ENCODE measurements at places on chromosomes 2 and 18.

GRCh38 chr2:63186331-63186730 is 135.7 kb downstream of the OTX1 start:
- DNase-seq, result no peak

DNA sequence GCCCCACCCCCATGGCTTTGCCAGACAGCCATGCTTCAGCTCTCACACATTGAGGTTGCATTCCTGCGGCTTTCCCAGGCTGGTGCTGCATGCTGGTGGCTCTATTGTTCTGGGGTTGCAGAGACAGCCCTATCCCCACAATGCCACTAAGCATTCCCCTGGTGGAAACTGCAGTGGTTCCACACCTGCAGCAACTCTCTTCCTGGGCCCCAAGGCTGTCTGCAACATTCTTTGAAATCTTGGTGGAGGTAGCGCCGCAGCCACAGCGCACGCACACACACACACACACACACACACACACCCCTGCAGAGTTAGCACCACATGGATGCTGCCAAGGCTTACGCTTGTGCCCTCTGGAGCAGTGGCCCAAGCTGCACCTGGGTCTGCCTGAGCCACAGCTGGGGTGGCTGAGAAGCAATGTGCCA is 21.4 kb downstream of the SFXN5 start:
- no peak for DNase-seq

DNA sequence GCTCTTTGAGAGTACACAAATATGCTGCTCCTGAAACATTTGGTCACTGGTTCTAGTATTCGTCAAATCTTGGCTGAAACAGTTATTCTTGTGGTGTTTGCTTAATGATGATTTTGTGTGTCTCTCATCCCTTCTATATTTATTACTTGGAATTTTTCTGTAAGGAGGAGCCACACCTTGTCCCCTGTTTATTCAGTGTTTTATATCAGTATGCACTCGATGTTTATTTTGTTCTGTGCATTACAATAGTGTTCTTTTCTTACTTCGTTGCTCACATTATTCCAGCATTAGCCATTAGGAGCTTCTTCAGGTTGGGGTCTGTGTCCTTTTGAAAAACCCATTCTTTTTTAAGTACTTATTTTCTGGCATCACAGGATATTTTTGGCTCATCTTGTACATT is 5.1 kb upstream of the RAMP1 start:
- no peak for DNase-seq

DNA sequence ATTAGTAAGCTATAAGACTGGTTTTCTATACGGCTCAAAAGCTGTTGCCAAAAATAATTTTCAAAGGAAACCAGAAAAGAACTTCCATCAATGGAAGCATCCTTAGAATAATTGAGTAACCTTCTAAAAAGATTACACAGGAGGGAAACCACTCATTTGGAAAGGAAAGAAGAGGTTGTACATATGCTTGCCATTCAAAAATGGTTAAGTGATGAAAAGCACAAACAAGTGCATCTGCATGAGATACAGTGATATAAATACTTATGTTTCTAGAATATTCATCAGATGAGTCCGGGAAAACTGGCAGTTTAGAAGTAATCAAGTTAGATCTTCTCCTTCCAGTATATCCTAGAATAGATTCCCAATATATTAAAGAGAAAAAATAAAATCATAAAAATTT is 20.1 kb upstream of the SMAD2 start:
- DNase-seq, result no peak

DNA sequence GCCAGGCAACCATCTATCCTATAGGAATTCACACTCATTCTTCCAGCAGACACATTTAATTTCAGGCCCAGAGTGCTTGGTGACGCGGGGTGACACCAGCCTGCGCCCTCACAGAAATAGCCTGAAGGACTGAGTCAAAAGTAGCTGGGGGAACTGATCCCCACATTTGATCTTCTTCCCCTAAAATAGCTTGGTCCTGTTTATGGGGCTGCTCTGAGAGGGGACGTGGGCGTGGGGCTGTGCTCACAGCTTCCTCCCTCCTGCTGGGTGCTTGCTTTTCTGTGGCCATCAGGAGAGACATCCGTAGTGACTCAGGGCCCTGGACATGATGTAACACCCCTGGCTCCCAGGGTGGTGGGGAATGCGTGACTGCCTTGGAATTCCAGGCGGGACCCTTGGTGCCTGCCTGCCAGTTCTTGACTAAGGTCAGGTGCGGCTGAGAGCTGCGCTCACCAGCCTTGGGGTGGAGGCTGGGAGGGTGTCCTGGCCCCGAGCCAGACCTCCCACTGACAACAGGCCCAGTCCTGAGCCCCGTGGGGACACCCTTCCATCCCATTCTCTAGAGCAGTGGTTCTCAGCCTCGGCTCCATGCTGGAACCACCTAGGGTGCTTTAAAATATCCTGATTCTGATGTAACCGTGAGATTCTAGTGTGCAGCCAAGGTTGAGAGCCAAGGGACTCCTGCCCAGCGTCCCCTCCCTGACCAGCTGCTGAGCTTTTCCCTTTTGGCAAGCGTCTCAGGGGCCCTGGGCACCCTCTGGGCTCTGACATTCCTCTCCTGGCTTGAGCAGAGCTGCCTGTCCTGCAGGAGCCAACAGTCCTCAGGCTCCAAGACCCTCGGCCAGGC is 47.4 kb upstream of the SMAD7 start:
- no peak for DNase-seq

DNA sequence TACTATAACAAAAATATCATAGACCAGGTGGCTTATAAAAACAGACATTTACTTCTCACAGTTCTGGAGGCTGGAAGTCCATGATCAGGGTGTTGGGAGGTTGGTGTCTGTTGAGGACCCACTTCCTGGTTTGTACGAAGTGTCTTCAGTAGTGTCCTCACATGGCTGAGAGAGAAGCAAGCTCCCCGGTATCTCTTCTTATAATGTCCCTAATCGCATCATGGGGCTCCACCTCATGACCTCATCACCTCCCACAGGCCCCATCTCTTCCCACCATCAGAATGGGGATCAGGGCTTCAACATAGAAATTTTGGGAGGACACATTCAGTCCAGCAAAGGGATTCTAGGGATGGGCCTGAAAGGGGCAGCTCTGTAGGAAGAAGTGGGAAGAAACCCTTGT is 4.8 kb upstream of the NIFK start:
- DNase-seq, result no peak

DNA sequence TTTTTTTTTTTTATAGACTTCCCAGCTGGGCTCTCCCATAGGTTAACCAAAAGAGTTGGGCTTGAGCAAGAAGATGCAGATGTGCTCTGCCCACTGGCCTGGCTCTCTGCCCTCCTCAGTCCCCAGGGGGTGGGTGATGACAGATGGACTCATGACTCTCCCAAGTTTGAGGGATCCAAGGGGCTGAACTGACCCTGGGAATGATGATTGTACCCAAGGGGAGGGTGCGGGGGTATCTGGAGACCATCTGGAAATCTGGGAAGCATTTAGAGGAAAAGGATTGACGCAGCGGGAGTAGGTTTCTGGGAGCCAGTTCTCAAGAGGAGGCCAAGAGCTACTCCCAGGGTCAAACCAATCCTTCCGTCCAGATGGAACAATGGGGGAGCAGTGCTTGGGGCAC is 330.8 kb downstream of the CYP26B1 start:
- no peak for DNase-seq

DNA sequence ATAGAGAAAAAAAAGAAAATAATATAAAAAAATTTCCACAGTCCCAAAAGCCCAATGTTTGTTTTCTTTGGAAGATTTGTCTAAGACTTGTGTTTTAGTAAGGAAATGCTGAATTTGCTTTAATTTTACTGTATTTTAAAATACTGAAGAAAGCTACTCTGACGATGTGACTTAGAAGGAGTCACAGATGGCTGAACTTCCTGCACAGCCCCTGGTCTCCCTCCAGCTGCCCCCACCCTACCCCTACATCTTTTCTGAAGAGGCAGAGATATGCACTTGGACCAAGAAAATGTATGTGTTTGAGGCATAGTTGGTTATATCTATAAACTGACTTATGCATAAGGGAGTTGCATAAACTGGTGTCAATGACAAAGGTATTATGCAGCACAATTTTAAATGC is 172.3 kb downstream of the CDH2 start:
- DNase-seq, result no peak

DNA sequence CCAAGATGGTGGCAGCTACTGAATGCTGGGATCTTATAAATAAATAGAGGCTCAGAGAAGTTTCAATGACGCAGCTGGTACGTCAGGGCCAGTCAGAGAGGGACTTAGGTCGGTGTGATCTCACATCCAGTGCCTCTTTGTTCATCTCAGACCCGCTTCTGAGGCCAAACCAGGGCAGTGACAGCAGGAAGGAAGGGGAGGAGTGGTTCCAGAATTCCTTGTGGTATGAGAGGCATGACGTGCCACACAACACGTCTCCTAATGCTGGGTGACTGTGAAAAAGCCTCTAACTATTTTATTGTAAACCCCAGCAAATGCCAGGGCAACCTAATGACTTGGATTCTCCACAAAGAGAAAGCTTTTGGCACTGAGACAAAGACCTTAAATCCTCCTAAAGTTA is 423.3 kb downstream of the LPIN1 start:
- DNase-seq, result peak; percentile 58

DNA sequence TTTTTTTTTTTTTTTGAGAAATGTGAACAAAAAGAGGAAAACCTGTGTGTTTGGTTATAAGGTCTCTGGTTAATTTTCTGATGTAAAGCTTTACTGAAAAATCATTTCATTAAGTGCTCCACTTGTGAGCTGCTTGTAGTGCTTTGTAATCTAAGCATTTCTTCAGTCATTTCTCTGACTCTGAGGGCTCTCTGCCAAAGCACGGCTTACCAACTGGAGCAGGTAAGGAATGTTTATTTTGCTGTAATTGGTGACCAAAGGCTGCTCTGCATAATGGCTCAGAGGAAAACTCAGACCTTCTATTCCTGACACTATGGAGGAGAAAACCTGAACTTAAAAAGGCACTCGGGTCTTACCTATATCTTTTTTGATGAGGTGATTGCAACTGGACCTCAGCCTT is 848.8 kb downstream of the MBD2 start:
- no peak for DNase-seq

GRCh38 chr2:231715988-231716616 is 7.8 kb downstream of the PTMA start:
- peak; percentile 22 for DNase-seq

DNA sequence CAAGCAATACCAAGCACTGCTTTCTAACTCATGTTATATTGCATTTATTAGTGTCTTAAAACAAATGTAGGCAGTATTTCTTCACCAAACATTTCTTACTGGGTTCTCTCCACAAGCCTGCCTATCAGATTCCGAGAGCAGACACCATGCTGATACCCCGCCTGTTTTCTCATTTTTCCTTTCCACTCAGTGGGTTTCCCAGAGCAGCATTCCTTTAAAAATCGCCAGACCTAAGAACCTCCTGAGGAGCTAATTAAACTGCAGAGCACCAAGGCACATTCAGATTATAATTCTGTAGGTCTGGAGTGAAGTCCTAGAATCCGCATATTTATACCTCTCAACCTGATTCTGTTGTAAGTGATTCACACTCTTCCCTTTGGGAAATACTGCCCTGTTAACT is 405.6 kb downstream of the TNS1 start:
- DNase-seq, result no peak

DNA sequence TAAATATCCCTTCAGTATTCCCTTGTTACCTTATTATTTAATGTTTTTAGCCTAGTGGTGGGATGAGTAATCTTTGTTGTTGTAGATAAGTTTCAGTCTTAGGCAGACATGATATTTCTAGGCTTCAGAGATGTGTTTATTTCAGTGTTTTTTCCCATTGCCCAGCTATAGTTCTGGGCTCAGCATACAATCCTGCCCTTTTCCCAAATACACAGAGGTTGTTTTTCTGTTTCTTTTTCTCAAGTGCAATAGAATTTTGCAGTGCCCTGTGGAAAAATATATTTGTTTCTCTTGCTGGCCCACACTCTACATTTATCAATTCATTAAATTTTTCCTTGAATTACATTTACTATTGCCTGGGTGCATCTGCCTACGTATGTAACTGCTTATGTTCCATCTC is 321.8 kb downstream of the KCNJ3 start:
- DNase-seq, result no peak

DNA sequence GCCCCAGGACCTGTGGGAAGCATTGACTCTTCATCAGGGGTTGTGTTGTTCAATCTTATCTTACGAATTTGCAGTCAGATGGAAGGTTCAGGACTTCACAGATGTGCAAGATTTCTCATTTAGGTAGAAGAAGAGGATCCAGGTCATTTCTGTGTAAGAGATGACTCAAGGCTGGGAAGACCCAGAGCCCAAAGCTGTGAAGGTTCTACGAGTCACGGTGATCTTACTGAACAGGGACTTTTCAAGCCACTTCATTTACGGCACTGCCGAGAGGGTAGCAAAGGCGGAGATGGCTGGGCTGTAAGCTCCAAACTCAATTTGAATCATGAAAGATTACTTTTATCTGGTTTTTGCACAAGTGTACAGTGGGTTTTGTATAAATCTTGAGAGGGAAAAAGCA is 228.0 kb upstream of the MEX3C start:
- peak; percentile 23 for DNase-seq

- peak; percentile 44 for DNase-seq
Measured at GRCh38 chr2:111117598-111118480, 2.9 kb upstream of the BCL2L11 start.

DNA sequence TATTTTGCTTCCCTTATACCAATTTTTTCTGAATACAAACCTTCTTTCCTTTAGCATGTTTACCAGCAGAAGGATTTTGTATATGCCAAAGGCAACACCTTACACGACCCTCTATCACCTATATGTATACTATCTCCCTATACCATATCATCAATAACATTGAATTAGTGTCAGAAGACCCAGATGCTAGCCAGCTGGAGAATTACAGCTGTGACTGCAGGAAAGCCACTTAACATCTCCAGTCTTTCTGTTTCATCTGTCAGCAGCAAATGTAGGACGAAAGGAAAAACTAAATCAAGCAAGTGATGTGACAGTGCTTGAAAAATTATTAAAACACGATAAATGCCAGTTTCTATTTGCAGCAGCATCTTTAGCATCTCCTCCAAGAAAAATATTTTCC is 193.7 kb downstream of the STK39 start:
- DNase-seq, result no peak

GRCh38 chr2:227447606-227448005 is 24.4 kb upstream of the AGFG1 start:
- no peak for DNase-seq

DNA sequence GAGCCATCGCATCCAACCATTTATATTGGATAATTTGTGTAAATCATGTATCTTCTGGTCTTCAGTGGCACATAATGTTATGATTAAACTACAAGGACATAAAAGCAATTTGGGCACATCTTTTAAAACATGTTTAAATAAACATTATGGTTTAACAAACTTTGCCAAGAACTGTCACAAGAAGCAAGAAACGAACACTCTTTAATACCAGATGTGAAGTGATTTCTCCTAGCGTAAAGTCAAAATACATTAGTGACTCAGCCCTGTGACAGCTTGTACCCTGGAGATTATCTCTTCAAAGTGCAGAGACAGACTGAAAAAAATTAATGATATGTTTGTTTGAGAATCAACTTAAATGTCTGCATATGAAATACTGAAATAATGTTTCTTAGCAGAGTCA is 39.9 kb downstream of the DSEL start:
- DNase-seq, result no peak

Measured in activated CD8-positive, alpha-beta T cell treated with anti-CD3 and anti-CD28 coated beads for 36 hours (primary cell).